ENCODE measurements at places on chromosomes 11 and 22. TPM values are rescaled to one million over a fixed set of nuclear protein-coding genes. Genes with fewer than 3 reads are reported as not detected.

DDTL gene
- 2.1 TPM for total RNA-seq

CARNS1 gene
- total RNA-seq, result under 0.01 TPM

GPR83 gene
- not detected for total RNA-seq

ELMOD1 gene
- 0.17 TPM for total RNA-seq

PAX6 gene
- not detected for total RNA-seq

C1QTNF5 gene
- 32.0 TPM for total RNA-seq

OR8G1 gene
- total RNA-seq, result not detected

RIBC2 gene
- not detected for total RNA-seq

GAB4 gene
- total RNA-seq, result not detected

PRR33 gene
- not detected for total RNA-seq

HBG2 gene
- not detected for total RNA-seq

OR8D4 gene
- not detected for total RNA-seq

AMOTL1 gene
- total RNA-seq, result 63.7 TPM

SPDYC gene
- total RNA-seq, result not detected

SPTBN2 gene
- total RNA-seq, result 0.51 TPM

TRIM51 gene
- not detected for total RNA-seq

CNIH2 gene
- 0.17 TPM for total RNA-seq

CRYBA4 gene
- not detected for total RNA-seq

CALCA gene
- not detected for total RNA-seq

CATSPER1 gene
- total RNA-seq, result not detected

PANX2 gene
- 0.17 TPM for total RNA-seq

MYBPC3 gene
- not detected for total RNA-seq
